ENCODE measurements at places on chromosomes 11 and 22.
A peak's percentile ranks its signal among the peaks of the same experiment; 100 is the strongest.

- no peak for DNase-seq
Measured at GRCh38 chr11:131392528-131393255, 22.3 kb downstream of the NTM start.

GRCh38 chr22:23673826-23674690 is 16.8 kb upstream of the RGL4 start:
- no peak for DNase-seq

- DNase-seq: no peak
Measured at GRCh38 chr11:133547808-133548494, 15.7 kb upstream of the OPCML start.

DNA sequence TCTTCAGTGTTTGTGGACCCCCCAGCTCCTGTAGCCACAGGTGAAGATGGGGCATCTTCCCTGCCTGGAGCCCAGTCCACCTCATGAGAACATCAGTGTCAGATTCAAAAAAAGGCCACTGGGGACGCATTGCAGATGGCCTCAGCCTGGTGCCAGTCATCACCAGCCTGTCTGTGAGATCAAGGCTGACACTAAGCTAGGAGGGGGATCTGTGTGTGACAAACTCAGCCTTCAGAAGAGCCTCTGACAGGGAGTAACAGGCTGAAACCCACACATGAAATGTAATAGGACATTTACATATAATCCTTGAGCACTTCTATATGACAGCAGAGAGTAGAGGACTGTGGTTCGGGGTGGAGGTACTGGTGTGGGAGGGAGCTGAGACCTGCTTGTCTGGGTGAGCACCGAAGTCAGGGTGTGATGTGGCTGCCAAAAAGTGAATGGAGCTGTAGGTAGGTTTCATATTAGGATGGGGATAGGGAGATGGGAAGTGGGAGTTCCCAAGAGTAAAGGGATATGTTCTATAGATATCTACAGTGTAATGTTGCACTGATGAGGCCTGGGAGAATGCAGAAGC is 20.5 kb upstream of the CCDC134 start:
- DNase-seq: no peak

GRCh38 chr11:45660729-45661438 is 4.5 kb downstream of the CHST1 start:
- DNase-seq: no peak

GRCh38 chr11:614623-615503 is 887 bp downstream of the IRF7 start:
- no peak for DNase-seq

- no peak for DNase-seq
Measured at GRCh38 chr11:131796541-131796940, 426.1 kb downstream of the NTM start.

DNA sequence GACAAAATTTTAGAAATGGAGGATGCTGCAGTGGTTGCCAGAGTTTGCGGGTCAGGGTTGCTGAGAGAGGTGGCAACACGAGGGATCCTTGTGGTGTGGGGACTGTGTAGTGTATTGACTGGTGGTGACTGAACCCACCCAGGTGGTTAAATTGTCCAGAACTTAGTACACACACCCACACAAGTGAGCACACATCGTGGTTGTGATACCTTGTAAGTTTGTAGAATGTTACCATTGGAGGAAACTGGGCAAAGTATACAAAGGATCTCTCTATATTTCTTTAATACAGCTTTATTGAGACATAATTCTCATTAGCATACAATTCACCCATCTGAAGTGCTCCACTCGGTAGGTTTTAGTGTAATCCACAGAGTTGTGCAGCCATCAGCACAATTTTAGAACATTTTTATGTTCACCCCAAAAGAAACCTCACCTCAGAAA is 56.1 kb downstream of the MED15 start:
- no peak for DNase-seq

DNA sequence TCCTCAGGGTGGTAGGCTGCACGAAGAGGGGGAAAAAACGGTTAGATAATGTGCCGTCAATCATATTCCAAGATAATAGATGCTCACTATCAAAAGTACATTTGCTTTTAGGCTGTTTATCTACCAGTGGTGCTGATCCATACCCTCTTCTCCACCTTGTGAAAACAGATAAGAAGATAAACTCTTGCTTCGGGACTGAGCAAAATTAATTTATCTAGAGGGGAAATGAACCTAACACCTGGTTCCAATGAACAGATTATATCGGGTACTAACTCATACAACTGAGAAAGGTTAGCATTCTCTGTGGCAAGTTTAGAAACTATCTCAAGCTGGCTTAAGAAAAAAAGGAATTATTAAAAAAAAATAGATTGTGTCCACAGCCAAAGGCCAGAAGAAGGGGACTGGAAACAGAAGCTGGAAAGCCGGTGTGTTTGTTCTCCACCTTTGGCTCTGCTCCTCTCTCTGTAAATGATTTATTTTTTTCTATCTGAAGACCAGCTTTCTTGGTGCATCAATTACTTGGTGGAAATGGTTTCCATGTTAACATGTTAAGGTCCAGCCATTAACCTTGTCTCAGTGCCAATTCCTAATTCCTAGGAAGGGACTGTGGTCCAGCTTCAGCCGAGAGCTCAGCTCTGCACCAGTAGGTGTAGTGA is 55.8 kb downstream of the SC5D start:
- no peak for DNase-seq

GRCh38 chr11:84681456-84681855 is 945.7 kb downstream of the DLG2 start:
- DNase-seq: no peak

- DNase-seq: no peak
Measured at GRCh38 chr11:71251761-71252268, 562 bp downstream of the SHANK2 start.

- DNase-seq: no peak
Measured at GRCh38 chr22:47015589-47016178, 253.2 kb downstream of the TBC1D22A start.

- no peak for DNase-seq
Measured at GRCh38 chr11:116124922-116125714, 620.9 kb upstream of the CADM1 start.

- no peak for DNase-seq
Measured at GRCh38 chr11:26712497-26712896, 9.4 kb downstream of the SLC5A12 start.

- DNase-seq: no peak
Measured at GRCh38 chr22:45036154-45036553, 26.3 kb upstream of the PHF21B start.

- no peak for DNase-seq
Measured at GRCh38 chr22:43364169-43364435, 20.9 kb upstream of the SCUBE1 start.

- DNase-seq: no peak
Measured at GRCh38 chr11:35178873-35179272, 39.9 kb downstream of the CD44 start.

DNA sequence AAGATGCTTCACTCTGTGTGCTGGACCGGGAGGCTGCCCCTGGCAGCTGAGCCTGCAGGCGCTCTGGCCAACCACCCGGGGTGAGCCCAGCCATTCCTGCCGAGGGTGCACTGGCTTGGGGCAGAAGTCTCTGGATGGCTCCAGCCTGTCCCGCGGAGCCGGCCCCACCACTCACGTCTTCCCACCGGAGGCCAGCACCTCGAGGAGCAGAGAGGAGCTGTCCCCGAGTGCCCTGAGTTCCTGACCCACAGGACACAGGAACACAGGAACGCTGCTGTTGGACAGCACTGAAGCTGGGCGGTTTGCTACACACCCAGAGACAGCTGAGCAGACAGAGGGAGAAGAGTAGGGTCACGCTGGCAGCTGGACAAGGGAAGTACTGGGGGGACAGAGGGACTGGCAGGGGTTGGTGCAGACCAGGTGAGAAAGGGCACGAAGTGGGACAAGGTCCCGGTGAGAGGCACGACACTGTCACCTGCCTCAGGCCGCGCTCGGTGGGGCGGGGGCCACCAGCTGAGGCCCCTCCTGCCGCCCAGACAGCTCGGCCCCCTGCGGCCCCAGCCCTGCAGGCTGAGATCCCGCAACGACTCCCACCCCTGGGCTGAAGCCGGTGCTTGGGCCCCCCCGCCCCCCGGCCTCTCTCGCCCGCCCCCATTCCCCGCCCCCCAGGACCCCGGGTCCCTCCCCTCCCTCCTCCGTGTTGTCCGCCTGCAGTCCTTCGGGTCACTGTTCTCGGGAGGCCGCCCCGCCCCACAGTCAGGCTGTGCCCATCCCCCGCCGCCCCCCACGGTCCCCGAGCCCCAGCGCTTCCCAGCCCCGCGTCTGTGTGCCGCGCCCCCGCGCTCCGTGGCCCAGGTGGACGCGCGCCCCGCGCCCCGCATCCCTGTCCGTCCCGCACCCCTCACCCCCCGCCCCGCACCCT is 624 bp upstream of the B4GALNT4 start:
- DNase-seq: no peak

- DNase-seq: peak; percentile 84
Measured at GRCh38 chr11:44538375-44539054, 26.9 kb upstream of the CD82 start.

DNA sequence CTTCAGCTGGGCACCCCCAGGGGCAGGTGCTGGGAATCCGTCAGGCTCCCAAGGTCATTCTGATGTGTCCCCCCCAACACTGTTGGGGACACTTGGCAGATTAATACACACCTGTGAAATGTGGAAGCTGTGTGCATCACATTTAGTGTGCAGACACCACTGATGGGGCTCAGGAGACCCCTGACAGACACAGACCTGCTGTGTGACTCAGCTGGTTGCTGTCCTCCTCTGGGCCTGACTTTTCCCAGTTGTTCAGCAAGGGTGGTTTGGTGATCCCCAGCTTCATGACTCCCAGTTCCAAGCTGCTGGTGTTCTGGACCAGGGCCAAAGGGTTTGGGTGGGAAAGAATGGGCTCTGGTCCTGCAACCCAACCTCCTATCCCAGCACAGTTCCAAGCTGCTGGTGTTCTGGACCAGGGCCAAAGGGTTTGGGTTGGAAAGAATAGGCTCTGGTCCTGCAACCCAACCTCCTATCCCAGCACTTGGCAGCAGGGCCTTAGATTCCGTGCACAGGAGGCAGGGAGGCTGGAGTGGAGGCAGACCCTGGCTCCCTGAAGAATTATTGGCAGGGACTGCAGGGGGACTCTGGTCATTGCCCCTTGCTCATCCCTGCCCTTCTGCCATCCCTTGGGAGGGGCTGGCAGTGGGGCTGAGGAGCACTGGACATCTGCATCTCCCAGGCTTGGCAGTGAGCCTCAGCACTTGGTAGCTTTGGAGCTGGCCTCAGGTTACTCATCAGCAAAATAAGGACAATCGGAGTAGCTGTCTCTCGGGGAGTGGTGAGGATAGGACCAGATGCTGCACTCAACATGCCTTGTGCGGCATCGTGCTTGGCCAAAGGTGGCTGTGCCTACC is 8.4 kb upstream of the OMP start:
- no peak for DNase-seq

DNA sequence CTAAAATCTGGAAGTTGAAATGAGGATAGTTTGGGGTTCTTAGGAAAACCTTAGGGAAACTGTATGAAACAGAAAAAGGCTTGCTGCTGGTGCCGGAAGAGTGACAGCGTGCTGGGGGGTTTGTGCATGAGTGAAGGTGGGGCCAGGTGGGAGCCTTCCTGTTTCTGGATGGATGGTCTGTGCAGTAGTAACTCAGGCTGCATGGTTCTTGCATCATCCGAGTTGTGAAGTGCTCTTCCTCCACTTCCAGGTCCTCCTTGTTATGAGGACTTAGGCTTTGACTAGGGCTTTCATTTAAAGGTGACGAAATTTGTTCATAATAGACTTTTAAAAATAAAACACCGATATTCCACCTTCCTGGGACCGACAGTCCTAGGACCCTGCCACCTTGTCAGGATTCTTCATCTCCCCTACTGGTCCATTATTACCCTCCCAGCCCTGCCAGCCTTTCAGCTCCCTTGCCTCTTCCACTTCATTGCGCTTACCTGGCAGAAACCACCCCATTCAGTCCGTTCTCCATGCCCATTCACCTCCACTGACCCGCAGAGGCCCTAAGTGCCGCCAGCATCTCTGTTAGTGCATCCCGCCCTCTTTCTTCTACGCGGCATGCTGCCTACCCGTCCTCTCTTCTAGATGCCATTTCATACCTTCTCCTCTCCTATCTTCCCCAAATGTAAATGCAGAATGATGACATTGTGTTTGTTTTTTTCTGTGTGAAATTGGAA is 47.3 kb downstream of the PPFIA1 start:
- DNase-seq: no peak

GRCh38 chr11:3184732-3185347 is 19.7 kb upstream of the OSBPL5 start:
- DNase-seq: no peak

- DNase-seq: peak; percentile 64
Measured at GRCh38 chr22:47043835-47044721, 281.6 kb downstream of the TBC1D22A start.

DNA sequence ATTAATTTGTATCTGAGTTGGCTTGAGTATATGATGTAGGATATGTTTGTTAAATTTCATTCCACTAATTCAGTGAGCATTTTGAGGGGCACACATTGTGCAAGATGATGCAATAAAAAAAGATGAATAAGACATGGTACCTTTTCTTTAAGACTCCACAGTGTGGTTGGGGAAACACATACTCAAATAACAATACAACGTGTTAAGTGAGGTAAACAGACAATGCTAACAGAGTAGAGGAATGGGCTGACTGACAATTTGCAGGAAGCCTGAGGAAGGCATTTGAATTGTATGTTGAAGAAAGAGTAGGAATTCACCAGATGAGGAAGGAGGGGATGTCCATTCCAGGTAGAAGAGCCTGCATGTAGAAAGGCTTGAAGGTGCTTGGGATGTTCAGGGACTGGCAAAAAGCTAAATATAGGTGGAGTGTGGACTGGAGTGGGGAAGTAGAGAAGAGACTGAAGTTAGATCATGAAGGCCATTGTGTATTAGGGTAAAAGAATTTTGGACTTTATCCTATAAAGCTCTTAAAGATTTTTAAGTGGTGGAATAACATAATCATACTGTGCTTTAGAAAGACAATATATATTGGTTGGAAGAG is 6.8 kb downstream of the RNF169 start:
- peak; percentile 56 for DNase-seq

DNA sequence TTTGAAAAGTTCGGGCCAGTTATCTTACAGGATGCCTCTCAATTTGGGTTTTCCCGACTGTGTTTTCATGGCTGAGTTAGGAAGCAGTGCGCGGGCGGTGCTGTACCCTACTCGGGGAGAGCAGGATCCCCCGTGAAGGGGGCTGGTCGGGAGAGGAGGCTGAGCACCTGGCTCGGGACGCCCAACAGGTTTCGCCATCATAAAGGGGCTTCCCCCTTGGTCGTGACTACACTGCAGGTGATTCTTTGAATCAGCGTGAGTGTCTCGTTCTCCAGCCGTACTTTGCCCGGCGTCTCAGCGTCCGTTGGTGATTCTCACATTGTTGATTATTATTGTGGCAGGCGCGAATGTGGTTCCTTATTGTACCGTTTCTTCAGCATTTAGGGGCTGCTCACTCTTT is 46.6 kb downstream of the ST14 start:
- no peak for DNase-seq

DNA sequence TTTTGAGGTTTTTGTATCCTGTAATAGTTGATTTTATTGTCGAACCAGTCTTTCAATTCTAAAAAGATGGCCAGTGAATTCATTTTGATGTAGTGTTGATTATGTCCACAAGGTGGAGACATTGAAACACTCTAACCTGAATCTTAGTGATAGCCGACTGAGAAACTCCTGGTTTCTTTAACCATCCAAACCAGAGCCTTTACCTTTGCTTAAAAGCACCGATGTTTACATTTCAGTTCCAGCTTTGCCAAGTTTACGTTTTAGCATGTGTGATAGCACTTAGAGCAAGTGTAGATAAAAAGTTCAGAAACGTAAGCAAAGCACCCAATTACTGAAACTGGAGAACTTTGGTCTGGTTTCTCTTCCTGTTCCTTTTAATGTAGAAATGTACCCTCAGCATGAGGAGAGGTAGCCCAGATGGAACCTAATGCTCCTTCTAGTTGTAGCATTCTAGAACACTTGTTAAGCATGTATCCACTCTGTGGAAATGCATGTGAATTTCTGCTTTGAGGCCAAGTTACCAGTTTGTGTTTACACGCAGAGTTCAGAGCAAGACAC is 208.6 kb downstream of the DBX1 start:
- peak; percentile 82 for DNase-seq

Measured in dermis blood vessel endothelial cell (primary cell).